ENCODE measurements at places on chromosomes 3 and 15.

DNA sequence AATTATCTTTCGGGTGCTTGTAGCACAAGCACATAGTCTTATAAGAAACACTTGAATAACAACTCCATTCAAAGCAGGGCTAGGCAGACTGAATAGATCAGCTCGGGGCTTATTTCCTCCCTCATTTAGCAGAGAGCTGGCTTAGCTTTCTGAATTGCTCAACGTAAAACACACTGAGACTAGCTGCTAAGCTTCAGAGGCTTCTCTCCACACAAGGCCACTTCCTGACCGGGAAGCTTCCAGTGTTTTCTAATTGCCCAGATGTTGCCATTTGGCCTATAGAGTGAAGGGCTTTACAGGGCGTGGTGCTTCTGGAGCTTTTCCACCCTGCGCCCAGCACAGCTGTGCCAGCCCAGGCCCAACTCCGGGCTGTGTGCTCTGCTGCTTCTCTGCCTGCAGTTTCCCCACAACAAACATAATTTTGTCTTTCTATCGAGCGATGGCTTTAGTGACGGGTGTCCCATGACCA, 16.6 kb downstream of the FAM240A start:
- no peak for DNase-seq

DNA sequence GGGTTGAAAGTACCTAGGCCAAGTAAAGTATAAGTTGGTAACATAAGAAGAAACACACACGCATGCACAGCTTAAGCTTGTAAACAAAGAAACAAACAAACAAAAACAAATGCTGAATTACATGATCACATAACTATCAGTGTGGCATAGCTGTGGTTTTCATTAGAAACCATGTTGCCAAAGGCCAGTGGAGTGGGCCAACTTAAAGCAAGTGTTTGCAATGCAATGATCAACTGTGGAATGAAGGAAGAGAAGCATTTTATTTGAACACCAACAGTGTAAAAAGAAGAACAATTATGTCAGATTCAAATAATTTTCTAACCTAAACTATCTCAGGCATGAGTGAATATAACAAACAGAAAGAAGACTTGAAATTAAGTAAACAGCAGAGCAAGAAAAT, 199.4 kb upstream of the STRIT1 start:
- no peak for DNase-seq

GRCh38 chr3:48082580-48083184, 66.5 kb upstream of the MAP4 start:
- DNase-seq: no peak

- no peak for DNase-seq
Observed at GRCh38 chr3:137163241-137163871, 205.6 kb downstream of the IL20RB start.

GRCh38 chr3:68242606-68243005, 588.2 kb upstream of the SUCLG2 start:
- no peak for DNase-seq

- DNase-seq: no peak
Observed at GRCh38 chr3:188126276-188126675, 27.7 kb upstream of the LPP start.

DNA sequence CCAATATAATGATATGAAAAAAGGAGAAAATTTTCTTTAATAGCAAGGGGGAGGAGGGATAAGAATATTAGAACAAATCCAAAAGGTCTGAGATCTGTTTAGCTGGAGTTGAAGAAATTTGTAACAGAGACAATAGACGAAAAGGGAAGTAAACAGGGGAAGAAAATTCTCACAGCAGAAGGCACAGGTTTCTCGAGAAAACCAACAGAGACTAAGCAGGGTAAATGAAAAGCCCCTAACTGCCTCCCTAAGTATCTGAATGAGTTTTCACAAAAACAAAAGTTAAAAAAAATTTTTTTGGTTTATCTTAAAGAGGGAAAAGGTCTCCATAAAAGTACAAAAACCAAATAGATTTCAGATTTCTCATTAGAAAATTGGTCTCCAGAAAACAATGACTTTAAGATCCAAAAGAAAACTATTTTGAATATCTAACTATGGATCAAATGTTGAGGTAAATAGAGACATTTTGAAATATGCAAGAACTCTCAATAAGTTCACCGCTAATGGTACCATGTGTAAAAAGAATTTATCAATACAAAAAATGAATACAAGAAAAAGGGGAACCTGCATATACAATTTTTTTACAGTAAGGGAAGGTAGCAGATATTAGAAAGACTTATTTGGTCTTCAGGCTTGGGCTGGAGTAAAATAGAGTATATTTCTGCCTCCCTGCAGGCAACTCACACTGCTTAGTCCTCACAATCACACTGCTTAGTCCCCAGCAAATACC, 23.9 kb upstream of the NEK10 start:
- DNase-seq: no peak

DNA sequence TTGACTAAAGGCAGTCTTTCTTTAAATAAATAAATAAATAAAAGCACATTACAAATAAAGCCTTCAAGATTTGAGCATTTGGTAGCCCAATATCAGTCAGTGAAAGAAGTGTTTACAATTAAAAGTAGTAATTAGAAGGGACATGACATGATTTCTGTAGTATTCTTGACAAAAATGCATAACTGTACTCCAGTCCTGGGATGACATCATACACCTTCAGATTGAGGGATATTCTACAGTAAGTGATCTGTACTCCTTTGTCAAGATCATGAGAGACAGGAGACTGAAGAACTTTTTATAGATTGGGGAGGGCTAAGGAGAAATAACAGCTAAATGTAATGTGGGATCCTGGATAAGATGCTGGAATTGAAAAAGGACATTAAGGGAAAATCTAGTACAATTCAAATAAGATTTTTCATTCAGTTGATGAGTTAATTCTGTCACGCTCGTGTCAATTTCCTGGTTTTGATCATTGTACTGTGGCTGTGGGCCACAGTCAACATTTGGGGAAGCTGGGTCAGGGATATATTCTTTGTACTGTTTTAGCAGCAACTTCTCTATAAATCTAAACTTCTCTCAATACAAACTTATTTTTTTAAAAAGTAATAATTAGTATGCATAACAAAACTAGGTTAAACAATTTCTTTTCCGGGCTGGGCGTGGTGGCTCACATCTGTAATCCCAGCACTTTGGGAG, 314.8 kb downstream of the PTPRG start:
- no peak for DNase-seq

DNA sequence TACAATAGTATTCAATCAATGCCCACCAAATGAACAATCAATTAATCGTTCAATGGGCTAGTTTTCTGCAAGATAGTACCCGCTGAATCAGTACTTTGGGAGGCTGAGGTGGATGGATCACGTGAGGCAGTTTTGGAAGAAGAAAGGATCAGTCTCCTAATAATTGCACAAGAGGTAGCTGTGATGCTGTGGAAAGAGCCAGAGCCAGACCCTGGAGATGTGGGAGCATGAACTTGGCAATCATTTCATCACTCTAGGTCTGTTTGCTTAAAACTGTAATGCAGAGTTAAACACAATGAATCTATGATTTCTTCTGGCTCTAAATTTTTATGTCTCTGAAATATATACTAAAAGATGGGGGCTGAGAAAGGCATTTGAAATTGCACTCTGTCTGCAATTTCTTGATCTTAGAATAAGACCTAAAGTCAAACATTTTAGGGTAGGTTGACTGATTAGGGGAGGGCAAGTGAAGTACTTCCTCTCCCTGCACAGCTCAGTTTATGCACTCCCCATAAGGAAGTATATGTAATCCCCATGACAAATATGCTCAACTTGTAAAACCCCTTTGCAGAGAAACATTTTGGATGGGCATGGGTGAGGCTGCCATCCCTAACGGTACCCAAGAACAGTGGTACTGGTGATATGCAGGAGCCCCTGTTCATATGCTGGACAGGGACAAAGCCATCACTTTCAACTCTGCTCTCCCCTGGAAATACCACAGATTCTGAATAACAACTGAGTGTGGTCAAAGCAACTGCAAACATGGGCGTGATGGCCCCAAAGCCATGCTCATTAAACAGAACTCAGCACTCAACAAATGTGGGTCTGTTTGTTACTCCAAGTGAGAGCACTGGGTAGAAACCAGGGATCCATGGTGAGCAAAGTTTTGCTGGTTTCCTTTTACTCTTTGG, 28.6 kb upstream of the SPATA12 start:
- DNase-seq: no peak

Measured in uterus (tissue), 4 donors.